ENCODE measurements at places on chromosomes 3 and 15.

DNA sequence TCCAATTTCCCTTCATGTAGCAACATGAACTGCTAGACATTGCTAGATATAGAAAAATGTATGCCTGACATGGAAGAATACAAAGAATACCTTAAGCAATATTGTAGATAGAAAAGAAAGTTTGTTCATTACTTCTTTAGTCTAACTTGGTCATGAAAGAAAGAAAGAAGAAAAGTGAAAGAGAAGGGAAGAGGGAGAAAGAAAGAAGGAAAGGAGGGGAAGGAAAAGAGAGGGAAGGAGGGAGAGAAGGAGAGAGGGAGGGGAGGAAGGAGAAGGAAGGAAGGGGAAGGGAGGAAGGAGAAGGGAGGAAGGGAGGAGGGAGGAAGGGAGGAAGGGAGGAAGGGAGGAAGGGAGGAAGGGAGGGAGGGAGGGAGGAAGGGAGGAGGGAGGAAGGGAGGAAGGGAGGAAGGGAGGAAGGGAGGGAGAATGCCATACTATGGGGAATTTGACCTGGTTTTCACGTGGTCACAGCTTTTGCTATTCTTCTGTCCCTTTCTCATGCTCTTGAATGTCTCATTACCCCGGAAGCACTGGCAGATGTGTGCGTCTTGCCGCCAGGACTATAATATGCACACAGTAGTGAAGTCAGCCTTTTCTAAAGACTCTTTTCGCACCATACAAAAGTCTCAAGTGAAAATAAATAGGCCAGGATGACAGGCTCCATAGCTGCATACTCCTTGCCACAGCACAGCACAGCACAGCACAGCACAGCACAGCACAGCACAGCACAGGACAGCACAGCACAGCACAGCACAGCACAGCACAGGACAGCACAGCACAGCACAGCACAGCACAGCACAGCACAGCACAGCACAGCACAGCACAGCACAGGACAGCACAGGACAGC, 78.2 kb downstream of the CHAC1 start:
- DNase-seq: no peak

GRCh38 chr3:8629151-8630021, 15.2 kb downstream of the SSUH2 start:
- DNase-seq: peak; percentile 80

DNA sequence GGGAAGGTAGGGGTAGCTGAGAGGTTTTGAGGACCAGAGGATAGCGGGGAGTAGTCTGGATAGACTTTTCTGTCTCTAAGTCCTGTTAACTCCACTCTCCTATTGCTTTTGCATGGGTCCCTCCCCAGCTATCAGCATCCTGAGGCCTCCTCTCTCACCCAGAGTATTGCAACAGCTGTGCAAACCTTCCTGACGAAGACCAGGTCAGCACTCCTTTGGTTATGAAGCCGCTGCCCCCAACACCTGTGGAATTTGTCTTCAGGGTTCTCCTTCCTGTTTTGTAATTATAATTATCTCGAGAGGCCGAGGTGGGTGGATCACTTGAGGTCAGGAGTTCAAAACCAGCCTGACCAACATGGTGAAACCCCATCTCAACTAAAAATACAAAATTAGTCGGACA, 24.8 kb downstream of the TYRO3 start:
- DNase-seq: peak; percentile 5

DNA sequence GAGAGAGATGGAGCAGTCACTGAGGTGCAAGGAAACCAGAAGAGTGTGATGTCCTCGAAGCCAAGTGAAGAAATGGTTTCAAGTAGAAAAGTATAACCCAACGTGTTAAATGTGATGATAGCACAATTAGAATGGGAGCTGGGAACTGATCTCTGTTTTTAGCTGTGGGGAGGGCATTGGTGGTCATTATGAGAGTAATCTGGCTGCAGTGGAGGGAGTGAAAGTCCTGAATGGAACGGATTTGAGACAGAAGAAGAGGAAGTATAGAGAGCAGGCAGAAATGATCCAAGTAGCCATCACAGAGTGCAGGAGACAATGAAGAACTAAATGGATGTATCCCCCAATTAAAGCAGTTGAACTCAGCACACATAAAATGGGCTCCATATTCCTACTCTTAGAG, 235.3 kb downstream of the IGSF11 start:
- DNase-seq: no peak

GRCh38 chr3:51997935-51998596, 2.4 kb upstream of the RPL29 start:
- DNase-seq: no peak

DNA sequence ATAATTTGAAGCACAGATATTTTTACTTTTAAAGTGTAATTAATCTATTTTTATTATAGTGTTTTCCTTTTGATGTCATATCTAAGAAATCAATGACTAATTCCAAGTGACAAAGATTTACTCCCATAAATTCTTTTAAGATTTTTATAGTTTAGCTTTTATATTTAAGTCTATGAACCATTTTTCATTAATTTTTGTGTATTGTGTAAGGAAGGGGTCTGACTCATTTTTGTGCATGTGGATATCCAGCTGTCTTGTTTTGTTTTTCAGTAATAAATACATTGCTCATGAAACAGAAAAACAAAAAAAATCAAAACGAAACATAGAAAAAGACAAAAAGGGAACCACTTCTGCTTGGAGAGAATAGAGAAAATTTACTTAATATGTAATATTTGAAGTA, 145.1 kb downstream of the EPHA6 start:
- DNase-seq: no peak

DNA sequence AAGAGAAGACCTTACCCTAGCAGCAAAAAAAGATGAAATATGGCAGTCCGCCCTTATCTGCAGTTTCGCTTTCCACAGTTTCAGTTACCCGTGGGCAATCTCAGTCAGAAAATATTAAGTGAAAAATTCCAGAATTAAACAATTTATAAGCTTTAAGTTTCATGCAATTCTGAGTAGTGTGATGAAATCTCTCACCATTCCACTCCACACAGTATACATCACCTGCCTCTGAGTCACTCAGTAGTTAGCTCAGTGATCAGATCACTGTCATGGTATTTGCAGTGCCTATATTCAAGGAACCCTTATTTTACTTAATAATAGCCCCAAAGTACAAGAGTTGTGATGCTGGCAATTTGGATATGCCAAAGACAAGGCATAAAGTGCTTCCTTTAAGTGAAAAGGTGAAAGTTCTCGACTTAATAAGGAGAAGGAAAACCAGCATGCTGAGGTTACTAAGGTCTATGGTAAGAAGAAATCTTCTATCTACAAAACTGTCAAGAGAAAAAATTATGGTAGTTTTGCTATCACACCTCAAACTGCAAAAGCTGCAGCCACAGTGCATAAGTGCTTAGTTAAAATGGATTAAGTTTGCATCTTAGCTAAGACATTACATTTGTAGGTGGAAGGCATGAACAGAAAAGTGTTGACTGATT, 48.1 kb downstream of the HSPBAP1 start:
- DNase-seq: no peak

- no peak for DNase-seq
These were observed 221.1 kb upstream of the WNT5A start for GRCh38 chr3:55708242-55708641.

- no peak for DNase-seq
These were observed 49.4 kb downstream of the ITGB5 start for GRCh38 chr3:124837730-124838186.

- no peak for DNase-seq
These were observed 626.5 kb upstream of the DPPA4 start for GRCh38 chr3:109963831-109964230.

DNA sequence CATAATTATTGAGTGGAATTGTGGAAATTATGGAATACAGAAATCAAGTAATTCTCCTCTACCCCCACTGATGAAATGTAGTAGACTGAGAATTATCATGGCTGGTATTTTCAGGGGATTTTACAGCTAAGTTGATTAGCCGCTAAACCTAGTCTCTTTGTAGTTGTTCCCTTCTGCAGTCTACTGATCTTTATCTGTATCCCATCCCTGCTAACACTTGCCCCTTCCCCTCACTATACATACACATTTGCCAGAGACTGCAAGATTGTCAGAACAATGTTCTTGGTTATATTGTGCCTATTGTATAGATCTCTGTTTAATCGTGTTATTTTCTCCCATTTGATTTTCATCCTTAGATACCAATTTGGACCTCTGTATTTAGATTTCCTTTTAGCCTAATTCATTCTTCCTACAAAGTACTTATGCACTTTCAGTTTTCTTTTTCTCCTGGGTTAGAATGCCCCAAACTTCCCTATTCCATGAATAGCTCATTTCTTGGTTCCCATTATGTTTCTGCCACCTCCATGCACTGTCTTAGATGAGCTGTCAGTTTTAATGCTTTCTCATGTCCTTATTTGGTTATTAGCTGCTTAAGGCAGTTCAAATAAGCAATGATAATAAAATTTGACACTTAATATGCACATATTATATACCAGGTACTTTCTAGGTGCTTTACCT, 86.9 kb downstream of the CDIN1 start:
- no peak for DNase-seq

DNA sequence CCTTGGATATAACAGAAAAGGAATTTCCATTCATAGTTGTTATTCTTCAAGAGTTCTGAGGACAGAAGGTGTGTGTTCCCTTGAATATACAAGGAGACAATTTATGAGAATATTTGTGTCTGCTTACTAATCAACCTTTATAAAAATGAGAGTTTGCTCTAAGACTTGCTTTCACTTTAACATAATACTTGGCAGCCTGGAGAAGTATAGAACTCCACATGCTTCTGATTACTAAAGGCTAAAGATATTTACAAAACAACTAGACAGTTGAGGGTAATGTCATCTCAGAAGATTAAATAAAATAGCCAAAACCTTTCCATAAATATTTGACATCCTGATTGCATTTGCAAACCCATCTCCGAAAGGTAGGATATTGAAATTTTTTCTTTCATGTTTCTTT, 727.1 kb upstream of the NAALADL2 start:
- no peak for DNase-seq

GRCh38 chr3:81726132-81726531, 35.3 kb downstream of the GBE1 start:
- no peak for DNase-seq

GRCh38 chr15:85598219-85598618, 196.5 kb downstream of the KLHL25 start:
- DNase-seq: no peak

DNA sequence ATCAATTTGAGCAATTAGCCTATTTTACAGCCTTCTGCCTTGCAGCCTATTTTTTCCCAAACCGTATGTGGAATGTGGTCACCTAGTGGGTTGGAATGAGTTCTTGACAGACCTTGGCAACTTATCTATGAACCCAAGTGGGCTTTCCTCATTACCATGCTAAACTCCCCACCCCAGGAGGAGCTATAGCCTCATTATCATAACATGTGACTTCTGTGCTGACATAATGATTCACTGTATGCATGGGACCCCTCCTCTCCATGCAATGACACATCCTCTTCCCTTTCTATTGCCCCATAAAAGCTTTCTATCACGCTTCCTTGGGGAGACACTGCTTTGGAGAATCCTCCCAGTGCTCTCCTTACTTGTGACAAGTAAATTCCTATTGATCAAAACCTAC, 83.5 kb upstream of the FHIT start:
- no peak for DNase-seq

DNA sequence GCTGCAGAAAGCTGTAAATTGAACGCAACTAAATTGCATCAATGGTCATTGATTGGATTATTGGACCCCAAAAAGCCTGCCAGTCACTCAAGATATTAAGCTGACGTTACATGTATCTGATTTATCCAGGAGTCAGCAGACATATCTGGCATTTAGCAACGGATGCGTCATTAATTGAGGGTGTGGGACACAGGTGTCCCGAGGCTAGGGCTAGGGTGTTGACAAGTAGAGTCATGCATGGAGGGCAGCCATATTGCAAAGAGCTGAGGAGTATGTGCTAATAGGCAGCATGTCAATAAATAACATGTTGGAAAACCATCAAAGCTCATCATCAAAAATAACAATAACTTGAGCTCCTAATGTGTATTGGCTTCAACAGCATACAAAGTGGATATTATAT, 234.5 kb upstream of the GOLGA6L4 start:
- DNase-seq: no peak

DNA sequence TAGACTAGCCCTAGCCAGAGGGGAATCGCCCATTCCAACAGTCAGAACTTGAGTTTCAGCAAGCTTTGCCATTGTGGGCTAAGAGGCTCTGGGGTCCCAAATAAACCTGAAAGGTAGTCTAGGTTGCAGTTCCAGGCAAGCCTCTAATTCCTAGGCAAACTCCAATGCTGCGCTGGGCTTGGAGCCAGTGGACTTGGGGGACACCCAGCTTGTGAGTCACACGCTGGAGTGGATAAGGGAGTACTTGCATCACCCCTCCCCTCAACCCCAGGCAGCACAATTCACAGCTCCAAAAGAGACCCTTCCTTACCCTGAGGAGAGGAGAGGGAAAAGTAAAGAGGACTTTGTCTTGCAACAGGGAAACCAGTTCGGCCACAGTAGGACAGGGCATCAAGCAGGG, 105.2 kb upstream of the DPPA4 start:
- no peak for DNase-seq

DNA sequence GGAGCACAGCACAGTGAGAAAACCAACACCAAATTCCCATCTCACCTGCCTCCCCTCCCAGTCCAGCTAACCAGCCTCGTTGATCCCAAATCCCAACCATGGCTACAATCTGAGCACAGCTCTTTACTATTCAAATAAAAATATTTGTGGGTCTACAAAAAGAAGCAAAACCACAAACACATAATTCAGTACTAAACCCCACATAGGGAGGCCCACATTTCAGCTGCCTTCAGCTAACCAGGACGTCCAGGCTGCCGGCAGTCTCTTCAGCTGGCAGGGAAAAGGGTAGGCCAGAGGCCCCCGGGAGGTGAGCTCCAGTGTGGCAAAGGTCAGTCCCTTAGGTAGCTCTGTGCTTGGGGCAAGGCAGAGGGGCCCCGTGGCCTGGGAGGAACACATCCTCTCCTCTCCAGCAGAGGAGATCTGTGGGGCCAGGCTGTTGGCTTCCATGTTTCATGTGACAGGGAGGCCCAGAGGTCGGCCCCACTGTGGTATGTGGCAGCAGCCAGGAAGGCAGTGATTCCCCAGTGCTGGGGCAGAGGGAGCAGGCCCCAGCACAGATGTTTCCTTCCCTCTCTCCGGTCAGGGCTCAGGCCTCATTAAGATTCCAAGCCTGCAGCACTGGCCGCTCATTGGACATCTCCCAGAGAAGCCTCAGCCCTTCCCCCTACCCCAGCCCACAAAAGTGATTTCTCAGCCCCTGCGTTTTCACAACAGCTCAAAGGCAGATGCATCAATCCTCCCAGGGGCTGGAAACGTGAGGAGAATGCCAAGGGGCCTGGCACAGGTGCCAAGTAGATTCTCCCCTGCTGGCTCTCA, 381.4 kb downstream of the NTRK3 start:
- DNase-seq: no peak

GRCh38 chr3:36524560-36524959, 144.3 kb downstream of the STAC start:
- DNase-seq: no peak

GRCh38 chr15:99163271-99164062, 58.6 kb downstream of the SYNM start:
- DNase-seq: no peak

DNA sequence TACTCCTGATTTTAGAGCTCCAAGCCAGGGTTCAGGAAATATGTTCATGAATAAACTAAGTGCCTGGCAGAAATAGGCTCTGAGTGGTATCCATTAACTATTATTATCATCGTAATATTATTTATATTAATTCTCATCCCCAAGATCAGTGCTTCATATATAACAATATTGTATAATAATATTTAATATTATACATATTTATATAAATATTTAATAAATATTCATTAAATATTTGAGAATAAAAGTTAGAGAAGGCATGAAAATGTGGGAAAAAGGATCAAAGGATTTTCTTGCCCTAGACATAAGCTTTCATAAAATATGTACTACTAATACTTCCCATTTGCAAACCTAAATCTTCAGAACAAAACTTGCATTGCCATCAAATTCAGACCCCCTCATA, 196.5 kb downstream of the ZMAT3 start:
- DNase-seq: no peak

Measured in GM13976 (cell line).